Activated CD4-positive, alpha-beta memory T cell treated with anti-CD3 and anti-CD28 coated beads, Interleukin-2, amount 10 ng/mL, durations not matched to agents 7 days and 5 days (primary cell): ENCODE measurements at places on chromosomes 5 and 9.

DNA sequence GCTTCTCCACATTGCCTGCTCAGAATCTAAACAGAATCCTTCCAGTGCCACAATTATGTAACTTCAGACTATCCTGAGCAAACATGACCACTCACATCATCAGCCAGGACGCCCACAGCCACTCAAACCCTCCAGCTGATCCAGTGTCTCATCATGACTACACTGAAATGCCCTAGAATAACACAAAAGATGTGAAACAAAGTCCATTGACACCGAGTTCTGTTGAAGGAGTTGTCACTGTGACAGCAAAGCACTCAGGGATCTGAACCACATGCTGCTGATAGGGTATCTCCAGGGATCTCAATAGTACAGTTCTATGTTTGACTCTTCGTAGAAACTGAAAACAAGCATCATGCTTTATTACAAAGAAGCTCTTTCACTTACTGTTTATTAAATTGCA is 150.2 kb downstream of the GABBR2 start:
- no peak for DNase-seq

DNA sequence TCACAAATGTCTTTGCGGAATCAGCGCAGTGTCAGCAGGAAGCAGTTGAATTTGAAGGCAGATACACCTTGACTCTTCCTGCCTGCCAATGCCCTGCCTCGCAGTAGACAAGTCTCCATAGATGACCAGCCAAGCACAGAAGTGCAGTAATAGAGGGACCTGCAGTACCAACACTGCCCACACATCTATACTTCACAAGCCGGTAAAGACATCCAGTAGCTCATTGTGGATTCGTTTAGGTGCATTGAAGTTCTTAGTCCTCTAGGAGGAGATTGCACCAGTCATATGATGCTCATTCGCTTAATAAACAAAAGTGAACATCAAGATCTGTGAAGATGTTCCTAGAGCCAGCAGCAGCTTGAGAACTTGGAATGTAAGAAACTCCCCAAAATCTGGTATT is 7.1 kb upstream of the IFNA2 start:
- DNase-seq: no peak

DNA sequence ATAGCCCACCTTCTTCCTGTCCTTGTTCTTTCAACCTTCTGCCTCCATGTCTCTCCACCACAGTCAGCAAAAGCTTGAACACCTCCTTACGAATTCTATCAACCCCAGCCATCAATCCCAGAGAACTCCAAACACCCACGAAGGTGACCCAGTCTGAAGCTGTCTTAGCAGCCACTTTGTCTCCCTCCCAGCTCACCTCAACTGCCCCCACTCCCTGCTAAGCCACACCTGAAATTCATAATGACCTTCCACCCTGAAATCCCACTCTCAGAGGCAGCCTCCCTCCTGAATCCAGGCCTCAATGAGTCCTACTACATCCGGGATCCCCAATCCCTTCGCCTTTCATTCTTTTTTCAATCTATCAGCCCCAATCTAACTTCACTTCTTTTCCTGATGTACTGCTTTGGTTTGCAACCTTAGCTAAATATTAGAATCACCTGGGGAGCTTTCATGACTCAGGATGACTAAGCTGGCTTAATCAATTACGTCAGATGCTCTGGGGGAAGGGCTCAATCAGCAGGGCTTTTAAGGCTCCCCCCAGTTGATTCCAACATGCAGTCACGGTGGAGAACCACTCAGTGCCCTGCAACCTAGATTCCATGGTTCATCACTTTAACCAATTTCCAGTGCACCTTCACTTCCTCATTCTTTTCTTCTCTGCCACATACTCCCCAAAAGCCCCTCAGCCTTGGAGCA is 32.2 kb downstream of the BHMT start:
- DNase-seq: no peak

DNA sequence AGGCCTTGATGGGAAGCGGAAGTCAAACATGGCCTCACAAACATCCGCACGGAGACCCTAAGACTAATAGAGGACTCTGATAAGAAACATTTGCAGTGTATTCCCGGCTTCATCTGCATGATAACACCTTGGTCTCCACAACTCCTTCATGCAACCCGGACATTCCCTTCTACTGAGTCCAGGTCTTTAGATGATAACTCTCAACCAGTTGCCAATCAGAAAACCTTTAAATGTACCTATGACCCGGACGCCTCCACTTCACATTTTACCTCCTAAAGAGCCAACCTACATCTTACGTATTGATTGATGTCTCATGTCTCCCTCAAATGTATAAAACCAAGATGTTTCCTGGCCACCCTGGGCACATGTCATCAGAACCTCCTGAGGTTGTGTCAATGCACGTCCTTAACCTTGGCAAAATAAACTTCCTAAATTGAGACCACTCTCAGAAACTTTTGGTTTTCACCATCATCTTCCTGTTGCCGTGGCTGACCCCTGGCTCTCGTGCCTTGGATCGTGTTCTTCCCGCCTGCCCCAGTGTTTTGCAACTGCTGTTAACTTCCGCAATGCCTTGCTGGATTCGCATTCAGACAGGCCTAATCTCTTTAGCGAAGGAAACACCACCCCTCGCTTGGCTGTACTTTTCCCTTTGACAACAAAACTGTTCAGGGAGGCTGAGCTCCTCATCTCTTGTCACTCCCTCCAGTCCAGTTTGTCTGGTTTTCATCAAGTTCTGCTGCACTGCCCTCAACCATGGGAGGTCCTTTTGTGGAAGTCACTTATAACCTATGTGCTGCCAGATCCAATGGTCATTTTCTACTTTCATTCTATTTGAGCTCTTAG is 1.1 kb upstream of the DAP start:
- DNase-seq: no peak

DNA sequence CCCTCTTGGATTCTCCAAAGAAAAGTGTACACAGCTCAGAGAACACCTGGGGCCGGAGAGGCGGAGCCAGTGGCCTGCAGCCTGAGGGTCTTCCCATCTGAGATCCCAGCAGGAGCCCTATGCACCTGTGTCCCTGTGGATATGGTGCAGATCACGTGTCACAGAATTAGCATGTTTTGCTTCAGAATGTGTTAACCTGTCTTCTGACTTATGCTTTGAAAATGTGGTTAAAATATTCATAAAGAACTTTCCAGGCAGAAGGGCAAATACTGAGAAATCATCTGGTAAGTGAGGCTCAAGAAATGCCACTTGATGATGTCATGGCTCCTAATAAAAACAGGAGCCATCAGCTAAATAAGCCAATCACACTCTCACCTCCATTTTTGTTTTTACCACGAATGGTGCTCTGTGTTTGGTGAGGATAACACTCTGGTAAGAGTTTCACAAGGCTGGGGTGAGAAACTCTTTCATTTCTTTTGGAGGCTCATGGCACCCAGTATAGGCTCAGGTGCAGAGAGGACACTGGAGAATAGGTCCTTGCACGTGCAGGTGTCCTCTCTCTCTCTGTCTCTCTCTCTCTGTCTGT is 279.8 kb downstream of the FSTL4 start:
- DNase-seq: no peak

GRCh38 chr5:135887881-135888614 is 7.6 kb downstream of the IL9 start:
- no peak for DNase-seq

DNA sequence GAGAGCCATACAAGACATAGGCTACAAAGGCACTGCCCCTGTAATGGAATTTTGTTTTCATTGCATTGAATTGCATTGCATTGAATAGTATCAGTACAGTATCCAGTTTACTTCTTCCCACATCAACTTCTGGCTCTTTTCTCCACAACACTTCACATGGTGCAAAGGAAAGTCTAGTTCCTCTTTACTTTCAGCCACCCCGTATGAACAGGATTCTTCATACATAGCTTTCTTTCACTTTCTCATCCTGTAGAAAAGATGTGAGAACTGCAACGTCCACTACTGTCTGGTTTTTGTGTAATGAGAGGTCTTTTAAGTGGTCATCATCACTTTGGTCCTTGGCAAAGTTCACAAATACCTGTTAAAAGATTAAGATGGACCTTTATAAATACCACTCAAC is 20.2 kb downstream of the NIPSNAP3B start:
- no peak for DNase-seq

GRCh38 chr9:124260769-124261603 is 3.2 kb downstream of the NEK6 start:
- no peak for DNase-seq

DNA sequence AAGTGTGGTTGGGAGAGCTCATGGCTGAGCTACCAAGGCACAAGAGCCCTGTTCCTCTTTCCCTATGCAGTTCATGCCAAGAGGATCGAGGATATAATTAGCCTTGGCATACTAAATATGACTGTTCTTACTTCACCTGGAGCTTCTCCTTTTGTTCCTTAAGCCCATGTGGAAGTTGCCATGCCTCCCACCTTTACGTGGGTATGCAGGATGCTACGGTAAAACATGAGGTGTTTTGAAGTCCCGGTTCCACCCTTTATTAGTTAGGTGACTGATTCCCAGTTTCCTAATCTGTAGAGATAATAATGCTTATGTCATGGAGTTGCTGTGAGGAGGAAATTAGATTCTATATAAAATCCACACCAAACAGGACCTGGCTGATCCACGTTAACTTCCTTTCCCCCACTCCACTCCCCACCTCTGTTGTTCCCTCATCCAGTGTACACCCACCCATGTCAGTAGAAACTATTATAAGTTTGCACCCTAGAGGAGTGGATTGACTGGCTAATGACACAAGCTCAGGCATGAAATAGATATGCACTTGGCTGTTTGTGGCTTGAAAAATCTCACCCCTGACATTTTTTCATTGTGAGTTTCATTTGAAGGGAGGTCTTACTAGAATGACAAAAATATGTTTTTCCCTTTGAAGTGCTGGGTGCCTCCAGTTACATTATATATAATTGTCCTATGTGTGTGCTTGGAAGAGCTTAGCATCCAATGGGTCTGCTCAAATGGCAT is 36.8 kb upstream of the SHOC1 start:
- DNase-seq: no peak

DNA sequence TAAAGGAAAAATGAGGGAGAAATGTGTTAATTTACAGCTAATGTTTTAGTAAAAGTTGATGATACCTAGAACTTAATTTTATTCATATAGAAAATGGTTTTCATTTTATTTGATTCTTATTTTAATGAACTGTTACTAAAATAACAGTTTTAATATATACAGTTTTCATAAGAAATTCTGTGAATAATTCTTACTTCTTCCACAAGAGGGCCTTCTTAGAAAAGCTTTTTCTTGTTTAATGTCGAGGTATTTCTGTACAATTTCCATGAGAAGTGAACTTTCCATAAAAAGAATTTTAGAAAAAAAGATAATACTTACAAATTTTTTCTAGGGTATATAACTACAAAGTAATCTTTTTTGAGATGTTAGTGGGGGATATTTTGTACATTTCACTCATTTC is 73.9 kb downstream of the KLF9 start:
- no peak for DNase-seq

DNA sequence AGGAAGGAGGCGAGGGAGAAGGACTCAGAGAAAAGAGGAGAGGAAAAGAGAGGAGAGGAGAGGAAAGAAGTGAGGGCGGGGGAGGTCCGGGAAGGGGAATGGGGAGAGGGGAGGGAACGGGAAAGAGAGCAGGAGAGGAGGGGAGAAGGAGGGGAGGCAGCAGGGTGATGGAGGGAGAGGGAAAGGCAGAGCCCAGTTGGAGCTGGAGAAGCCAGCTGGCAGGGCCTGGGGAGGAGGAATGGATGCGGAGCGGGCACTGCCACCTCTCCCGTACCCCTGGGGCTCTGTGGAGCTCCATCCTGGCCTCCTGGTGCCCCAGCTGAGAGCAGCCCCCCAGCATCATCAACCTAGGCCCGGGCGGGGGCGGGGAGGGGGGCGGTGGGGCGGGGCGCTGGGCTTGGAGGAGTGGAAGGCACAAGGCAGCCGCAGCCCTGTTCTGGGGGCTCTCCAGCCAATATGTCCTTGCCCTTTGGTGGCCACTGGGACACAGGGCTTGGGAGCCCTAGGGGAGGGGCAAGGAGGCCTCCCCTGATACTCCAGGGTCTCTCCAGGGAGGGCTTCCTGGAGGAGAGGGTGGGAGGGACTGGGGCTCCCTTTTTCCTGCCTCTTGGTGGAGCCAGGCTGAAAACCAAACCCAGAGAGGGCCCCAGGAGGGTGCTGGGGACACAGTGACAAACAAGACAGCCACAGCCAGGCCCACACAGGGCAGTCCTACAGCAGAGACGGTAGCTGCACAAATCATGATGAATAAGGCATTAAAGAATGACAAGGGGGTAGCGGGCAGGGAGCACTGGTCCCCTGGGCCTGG is 123.7 kb downstream of the C9orf50 start:
- DNase-seq: no peak

- no peak for DNase-seq
Measured at GRCh38 chr9:123235448-123235847, 32.9 kb downstream of the STRBP start.

GRCh38 chr5:131783874-131784273 is 12.9 kb downstream of the FNIP1 start:
- DNase-seq: no peak

GRCh38 chr5:58188262-58188651 is 271.6 kb downstream of the PLK2 start:
- DNase-seq: no peak

GRCh38 chr5:151855701-151856100 is 69.0 kb downstream of the GLRA1 start:
- DNase-seq: no peak

- no peak for DNase-seq
Measured at GRCh38 chr9:97940233-97940632, 2.3 kb upstream of the HEMGN start.

- DNase-seq: no peak
Measured at GRCh38 chr5:50691399-50692016, 25.1 kb downstream of the PARP8 start.

DNA sequence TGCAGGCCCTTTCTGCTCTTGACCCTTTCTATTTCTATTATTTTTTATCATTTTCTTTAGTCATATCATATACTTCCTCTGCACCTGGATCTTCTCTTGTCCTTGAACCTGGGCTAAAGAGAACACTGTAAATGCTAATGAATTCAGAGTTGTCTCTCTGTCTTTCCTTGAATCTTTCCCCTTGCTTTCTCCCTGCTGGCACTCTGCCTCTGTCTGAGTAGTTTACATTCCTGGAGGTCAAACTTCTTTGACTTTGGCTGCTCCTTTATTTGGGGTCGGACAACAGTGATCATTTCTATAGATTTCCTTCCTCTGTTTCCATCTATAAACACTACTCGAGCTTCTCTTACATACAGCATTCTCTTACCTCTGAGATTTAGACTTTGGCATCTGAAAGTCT is 47.1 kb downstream of the IZUMO3 start:
- no peak for DNase-seq

DNA sequence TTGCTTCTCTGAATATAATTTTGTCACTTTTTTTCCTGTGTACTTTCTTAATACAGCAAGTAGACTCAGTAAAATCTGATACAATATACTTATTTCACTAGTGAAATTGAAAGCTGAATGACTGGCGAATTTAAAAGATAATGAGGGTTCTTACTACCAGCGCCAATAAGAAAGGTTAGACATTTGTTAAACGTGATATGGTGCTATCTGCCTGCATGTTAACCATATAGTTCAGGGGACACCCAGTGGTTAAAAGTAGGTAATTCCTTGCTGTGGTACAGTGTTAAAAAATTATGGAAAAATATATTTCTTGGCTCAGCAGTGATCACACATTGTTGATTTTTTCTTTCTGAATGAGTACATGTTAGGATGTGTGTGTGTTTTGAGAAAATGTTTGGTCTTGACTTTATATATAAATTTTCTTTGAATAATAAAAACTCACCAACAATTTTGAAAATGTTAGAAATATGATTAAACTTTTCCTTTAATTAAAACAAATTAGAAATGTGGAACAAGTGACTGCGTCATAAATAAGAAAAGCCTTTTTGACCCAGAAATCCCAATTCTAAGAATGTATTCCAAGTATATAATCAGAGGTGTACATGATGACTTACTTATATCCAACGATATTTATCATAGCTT is 25.8 kb downstream of the CAST start:
- DNase-seq: no peak

GRCh38 chr5:91223886-91224285 is 159.2 kb downstream of the ARRDC3 start:
- DNase-seq: no peak
